ENCODE measurements at places on chromosomes 5 and 9.
A peak's percentile ranks its signal among the peaks of the same experiment; 100 is the strongest.

DNA sequence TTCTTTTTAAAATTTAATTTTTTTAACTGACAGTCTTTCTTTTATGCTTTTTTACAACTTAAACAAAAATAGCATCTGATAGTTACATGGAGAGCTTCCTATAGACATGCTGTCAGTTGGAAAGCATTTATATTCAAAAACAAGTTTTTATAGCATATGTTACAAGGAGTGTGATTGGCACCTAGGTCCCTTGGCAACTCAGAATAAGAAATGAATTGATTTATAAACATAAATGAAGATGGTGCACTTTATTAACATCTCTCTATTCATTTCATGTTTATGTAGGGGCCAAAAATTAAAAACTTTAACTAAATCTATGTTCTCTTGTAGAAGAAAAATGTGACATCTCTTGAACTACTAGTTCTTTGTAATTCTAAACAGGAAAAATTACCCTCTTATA lies 153.2 kb downstream of the XRCC4 start:
- no peak for DNase-seq

DNA sequence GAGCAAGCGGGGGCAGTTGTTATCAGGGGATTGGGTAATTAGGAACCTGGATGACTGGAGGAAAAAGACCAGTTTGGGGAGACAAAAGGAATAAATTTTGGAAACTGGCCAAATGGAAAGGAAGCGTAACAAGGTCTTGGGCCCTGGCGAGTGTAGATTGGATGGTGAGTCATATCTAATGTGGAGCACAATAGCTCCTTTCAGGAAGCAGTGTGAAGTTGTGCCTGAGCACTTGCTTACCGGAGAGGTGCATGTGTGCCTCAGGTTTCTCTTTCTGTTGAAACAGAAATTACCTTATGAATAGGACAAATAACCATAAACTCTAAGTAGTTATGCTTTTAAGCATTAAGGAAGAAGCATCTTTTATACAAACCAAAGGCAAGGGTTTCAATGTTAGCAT lies 176.4 kb downstream of the KIF4B start:
- DNase-seq = no peak

GRCh38 chr9:71663216-71663615 lies 105.1 kb downstream of the CEMIP2 start:
- DNase-seq = peak; percentile 67

GRCh38 chr5:91382530-91383026 lies 539 bp downstream of the ARRDC3 start:
- DNase-seq = peak; percentile 25

GRCh38 chr5:32690153-32690552 lies 21.0 kb upstream of the NPR3 start:
- no peak for DNase-seq

- no peak for DNase-seq
Observed at GRCh38 chr9:3288686-3289085, 237.1 kb downstream of the RFX3 start.

GRCh38 chr9:38358390-38359296 lies 33.9 kb upstream of the ALDH1B1 start:
- DNase-seq = no peak

- DNase-seq = no peak
Observed at GRCh38 chr5:156087577-156088110, 239.3 kb upstream of the SGCD start.
